ENCODE measurements at places on chromosomes 11 and 22. TPM values are rescaled to one million over a fixed set of nuclear protein-coding genes. Genes with fewer than 3 reads are reported as not detected.
A peak's percentile ranks its signal among the peaks of the same experiment; 100 is the strongest.

PARVG gene
- 76.5 TPM for total RNA-seq

MRGPRF gene
- total RNA-seq: not detected

ESAM gene
- total RNA-seq: 0.65 TPM

APOL5 gene
- not detected for total RNA-seq

CSRP3 gene
- not detected for total RNA-seq

APOL4 gene
- total RNA-seq: 0.18 TPM

FAM111B gene
- total RNA-seq: 18.3 TPM

VWA5A gene
- total RNA-seq: 4.4 TPM

TREH gene
- not detected for total RNA-seq

OR8K5 gene
- not detected for total RNA-seq

P4HA3 gene
- total RNA-seq: not detected

SLC17A6 gene
- total RNA-seq: not detected

GAL3ST3 gene
- 0.51 TPM for total RNA-seq

TSPAN32 gene
- total RNA-seq: 4.9 TPM

GRCh38 chr11:33801821-33802193, 27.5 kb upstream of the FBXO3 start:
- DNase-seq: no peak

DNA sequence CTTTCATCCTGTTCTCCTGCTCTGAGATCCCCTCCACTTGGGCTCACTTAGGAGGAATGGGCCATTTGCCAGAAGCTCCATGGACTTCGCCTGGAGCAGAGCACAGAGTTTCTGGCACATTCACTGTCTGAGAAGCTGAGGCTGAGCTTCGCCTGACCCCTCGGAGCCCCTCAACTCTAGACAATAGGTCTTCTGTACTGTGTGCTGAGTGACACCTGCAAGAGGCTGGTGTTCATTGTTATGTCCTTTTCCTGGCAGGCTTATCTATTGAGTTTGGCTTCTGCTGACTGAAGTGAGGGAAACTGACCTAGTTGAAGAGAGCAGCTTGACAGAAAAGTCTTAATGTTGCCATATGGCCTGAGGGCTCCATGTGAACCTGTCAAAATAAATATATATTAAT, 124.3 kb downstream of the EHF start:
- DNase-seq: no peak

DNA sequence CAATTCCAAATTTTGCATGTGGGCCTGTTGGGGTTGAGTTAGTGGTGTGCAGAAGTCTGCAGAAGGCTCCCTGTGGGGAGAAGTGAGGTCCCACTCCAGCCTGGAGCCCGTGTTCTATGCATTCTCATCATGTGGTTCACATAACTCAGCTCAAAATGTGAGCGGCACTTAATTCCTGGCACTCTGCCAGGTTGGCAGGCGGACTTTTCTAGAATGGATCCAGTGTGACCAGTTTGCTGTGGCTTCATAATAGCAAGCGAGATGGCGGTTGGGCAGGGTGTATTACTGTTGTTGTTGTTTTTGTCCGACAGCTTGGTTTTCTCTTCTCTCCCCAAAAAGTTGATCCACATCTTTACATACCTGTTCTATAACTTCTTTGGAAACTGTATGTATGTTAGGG, 146.8 kb upstream of the TTC12 start:
- no peak for DNase-seq

- no peak for DNase-seq
These were observed 944.3 kb downstream of the BRD1 start for GRCh38 chr22:48883211-48883960.

- no peak for DNase-seq
These were observed 13.5 kb downstream of the SEZ6L start for GRCh38 chr22:26182723-26183122.

- no peak for DNase-seq
These were observed 68.0 kb downstream of the RSF1 start for GRCh38 chr11:77752516-77752915.

- DNase-seq: no peak
These were observed 1447.7 kb downstream of the TBC1D22A start for GRCh38 chr22:48210198-48210580.

- DNase-seq: no peak
These were observed 121.7 kb downstream of the ZNF280B start for GRCh38 chr22:22386602-22387385.

- DNase-seq: no peak
These were observed 25.1 kb upstream of the EIF3D start for GRCh38 chr22:36554098-36554497.

DNA sequence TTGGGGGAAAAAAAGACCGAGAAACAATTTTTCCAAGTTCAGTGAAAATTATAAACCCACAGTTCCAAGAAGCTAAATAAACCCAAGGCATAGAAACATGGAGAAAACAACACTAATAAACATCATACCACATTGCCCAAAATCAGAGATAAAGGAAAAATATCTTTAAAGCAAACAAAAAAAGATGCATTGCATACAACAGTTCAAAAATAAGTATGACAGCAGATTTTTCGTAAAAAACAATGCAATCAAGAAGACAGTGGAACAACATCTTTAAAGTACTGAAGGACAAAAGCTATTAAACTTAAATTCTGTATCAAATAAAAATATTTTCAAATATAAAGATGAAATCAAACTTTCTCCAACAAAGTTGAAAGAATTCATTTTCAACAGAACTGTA, 921.3 kb downstream of the METTL15 start:
- DNase-seq: no peak

DNA sequence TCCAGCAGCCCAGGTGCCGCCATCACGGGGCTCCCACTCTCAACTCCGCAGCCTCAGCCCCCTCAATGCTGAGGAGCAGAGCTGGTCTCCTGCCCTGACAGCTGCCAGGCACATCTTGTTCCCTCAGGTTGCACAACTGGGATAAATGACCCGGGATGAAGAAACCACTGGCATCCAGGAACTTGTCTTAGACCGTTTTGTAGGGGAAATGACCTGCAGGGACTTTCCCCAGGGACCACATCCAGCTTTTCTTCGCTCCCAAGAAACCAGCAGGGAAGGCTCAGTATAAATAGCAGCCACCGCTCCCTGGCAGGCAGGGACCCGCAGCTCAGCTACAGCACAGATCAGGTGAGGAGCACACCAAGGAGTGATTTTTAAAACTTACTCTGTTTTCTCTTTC, at the start of gene SAA1:
Gene SAA1, plus strand, starts transcription at position 316 of the 400 bp plus-strand sequence. CDS start 624 bp downstream, outside the sequence.
- no peak for DNase-seq

DNA sequence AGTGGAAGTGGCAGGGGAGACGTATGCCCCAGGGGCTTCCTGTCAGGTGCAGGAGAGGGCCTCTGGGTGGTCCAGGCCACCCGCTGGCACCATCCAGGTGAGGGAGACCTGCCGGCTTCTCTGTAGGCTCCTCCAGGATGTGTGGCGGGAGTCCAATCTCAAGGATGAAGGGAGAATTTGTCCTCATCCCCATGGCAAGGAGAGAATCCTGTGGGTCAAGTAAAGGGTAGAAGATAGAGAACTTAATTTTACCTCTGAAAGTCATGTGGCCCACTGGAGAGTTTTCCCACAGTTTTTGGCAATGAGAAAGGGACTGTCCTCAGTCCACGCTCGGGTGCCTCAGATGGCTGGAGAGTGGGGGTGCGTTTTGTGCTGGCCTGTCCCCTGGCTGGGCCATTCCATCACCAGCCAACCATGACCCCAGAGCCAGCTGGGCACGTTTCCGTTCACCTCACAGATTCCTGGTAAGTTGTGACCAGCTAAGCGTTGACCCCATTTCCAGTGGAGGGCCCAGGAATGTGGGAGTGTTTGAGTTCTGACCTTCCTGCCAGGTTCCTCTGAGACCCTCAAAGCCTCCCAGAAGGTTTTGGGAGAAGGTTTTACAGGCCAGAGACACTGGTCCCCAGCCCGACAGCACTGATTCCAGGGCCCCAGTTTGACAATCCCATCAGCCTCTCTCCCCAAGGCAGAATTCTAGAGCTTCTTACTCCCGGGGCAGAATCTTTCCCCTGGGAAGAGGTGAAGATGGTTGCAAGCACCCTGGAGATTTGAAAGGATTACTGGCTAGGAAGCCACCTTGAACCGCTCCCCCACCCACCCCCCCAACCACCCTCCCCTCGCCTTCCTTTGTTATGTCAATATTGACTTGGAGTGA, 2.6 kb downstream of the OVOL1 start:
- DNase-seq: no peak

DNA sequence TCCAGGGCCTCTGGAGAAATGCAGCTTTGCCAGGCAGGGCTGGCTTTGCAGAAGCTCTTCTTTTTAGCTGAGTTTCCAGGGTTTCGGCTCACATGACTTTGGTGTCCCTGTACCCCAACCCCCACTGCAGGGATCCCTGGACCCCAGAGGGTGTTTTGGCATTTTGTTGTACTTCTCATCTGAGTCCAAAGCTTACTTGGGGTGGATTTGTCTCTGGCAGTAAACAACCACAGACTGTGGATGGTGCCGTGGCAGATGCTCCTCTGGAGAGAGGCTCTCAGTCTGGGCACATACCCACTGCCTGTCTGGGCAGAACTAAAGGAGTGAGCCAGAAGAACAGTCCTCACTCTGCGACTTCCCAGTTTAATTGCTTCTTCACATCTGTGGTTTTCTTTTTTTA, 49.6 kb downstream of the COMMD9 start:
- DNase-seq: no peak

DNA sequence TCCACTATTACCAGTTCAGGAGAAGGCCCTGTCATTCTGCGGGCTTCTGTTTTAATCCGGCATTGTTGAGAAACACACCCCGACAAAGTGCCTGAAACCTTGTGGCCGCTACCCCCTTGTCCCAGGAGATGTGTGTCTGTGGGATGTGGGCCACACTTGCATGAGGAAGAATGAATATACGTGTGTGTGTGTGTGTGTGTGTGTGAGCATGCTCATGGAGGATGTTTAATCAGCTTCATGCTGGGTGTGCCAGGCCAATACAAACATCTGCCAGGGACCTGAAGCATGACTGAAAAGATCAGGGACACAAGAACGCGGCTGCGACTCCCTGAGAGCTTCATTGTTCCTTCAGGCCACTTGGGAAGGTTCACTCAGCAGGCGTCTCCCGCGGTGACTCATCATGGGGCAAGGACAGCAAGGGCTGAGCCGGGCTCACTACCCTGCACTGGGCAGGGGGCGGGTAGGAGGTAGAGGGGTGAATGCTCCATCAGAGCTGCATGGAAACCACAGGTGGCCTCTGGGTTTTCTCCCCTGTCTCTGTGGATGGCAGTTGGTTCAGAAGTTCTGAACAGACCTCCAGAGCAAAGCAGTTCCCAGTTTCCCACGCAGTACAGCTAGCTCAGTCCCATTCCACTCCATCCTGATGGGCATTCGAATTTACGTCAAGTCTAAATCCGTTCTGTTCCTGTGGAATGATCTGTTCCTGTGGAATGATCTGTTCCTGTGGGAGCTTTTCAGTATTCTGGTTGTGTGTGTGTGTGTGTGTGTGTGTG, 7.0 kb upstream of the MALAT1 start:
- DNase-seq: no peak

GRCh38 chr11:66365711-66366619, 5.6 kb downstream of the SLC29A2 start:
- DNase-seq: no peak

DNA sequence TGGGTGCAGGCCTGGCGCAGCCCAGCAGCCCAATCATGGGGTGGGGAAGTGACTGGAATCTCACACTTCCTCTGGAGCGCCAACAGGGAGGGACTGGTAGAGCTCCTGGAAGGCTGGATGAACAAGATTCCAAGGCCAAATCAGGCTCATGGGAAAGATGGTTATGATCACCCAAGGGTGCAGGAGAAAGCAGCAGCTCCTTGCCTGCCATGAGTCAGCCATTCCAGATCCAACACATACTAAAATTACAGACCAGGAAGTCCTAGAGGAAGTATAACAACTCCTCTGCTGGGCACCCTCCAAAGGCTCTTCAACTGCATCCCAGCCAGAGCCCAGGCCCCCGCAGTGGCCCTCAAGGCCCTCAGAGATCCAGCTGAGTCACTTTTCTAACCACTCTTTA, 427.3 kb downstream of the TENM4 start:
- DNase-seq: no peak

DNA sequence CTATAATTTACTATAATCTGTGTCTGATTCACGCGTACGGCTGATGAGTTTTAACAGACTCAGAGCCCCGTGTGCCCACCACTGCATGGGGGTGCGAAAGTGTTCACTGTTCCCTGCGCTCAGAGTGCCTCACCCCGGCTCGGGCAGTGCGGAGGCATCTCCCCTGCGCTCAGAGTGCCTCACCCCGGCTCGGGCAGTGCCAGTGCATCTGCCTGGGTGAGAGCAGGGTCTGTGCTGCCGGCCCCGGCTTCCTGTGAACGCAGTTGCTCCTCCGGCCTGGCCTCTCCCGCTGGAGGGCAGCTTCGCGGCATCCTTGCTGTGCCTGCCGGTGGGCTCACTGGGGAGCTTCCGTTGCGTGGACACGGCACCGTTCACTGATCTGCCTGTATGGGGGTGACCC, 14.2 kb downstream of the PTDSS2 start:
- DNase-seq: no peak

GRCh38 chr11:68941324-68942094, 37.8 kb downstream of the IGHMBP2 start:
- DNase-seq: no peak

DNA sequence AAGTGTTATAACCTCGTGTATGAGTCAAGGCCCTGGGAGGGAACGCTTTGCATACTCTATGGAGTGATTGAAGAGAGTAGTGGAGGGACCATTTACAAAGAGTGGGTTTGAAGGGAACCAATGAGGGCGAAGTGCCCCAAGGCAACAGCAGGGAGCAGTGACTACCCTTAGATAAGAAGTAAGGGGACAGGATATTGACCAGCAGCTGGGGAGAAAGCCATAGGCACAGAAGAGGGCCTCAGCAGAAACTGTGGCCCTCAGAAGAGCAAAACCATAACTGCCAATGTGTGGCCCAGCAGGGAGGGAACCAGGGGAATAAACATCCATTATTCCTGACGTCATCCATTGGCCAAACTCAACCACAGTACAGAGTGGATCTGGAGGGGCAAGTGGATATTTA, 24.7 kb downstream of the PARVA start:
- DNase-seq: no peak

GRCh38 chr11:74989260-74989638, 516 bp downstream of the NEU3 start:
- peak; percentile 8 for DNase-seq

DNA sequence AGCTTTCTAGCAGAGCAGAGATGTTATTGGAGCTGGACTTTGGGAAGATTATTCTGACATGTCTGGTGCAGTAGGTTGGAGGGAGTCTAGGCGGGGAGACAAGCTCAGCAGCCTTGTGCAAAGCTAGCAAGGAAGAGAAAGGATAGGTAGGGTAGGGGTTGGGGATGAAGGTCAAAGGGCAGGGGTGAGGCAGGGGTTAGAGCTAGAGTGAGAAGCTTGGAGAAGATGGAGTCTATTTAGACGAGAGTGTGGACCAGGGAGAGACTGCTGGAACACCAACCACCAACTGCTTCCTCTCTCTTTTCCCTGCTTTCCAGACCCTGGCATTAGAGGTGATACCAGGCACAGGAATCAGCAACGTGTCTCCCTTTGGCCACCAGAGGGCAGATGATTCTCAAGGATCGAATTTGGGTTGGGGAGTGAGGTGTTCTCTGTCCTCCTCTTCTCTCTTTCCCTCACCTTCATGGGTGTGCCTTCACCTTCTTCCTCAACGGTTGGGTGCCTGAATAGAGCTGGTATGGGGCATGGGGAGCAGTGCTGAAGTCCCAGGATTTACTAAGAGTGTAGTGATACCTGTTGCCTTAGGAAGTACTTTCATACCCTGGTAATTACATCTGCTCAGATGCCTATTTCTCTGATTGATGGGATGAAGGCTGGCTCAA, 1.8 kb upstream of the MARK2 start:
- peak; percentile 84 for DNase-seq

- no peak for DNase-seq
These were observed 19.4 kb upstream of the TSKU start for GRCh38 chr11:76763573-76764346.

GRCh38 chr11:63844836-63845235, 5.9 kb downstream of the MARK2 start:
- DNase-seq: no peak

- DNase-seq: no peak
These were observed 769.1 kb upstream of the LUZP2 start for GRCh38 chr11:23727794-23728193.

Data from activated CD8-positive, alpha-beta T cell treated with anti-CD3 and anti-CD28 coated beads for 36 hours (primary cell).